NCI-H226 (cell line): ENCODE measurements at places on chromosomes 5 and 9.

GRCh38 chr9:86500667-86501435 is 146.6 kb upstream of the TUT7 start:
- DNase-seq = peak; percentile 76

DNA sequence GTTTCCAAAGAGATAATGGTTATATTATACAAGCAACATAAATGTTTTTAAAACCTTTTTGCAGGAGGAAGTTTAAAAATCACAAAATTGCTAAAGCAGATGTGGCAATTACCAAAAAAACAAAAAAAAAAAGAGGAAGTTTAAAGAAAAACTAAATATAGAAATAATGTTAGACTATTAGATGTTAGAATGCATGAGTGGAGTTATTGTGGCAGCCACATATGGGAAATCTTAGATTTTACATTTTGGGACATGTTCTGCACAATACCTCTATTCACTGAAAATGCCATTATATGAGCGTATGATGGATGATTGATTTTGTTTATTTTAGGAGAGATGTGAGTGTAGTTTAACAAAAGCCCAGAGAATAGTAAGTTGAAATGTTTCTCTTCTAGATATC is 31.2 kb upstream of the DTWD2 start:
- DNase-seq = no peak

DNA sequence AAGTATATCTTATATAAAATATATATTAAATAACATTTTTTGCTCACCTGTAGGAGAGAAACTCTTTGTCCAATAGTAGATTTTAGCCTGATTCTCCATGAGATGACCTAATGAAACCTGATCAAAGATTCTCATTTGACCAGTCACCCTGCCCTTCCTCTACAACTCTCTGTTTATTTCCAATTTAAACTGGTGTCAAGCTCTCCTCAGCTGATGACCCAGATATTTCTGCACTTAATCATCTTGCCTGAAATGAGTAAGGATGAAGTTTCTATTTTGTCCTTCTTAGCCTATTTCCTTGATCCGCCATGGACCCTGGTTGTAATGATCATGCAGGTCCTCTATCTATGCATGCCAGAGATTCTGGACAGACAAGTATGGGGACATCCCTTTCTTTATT is 179.3 kb upstream of the FGF10 start:
- DNase-seq = no peak

- no peak for DNase-seq
These were observed 120.0 kb downstream of the ZNF354C start for GRCh38 chr5:179180061-179180610.

DNA sequence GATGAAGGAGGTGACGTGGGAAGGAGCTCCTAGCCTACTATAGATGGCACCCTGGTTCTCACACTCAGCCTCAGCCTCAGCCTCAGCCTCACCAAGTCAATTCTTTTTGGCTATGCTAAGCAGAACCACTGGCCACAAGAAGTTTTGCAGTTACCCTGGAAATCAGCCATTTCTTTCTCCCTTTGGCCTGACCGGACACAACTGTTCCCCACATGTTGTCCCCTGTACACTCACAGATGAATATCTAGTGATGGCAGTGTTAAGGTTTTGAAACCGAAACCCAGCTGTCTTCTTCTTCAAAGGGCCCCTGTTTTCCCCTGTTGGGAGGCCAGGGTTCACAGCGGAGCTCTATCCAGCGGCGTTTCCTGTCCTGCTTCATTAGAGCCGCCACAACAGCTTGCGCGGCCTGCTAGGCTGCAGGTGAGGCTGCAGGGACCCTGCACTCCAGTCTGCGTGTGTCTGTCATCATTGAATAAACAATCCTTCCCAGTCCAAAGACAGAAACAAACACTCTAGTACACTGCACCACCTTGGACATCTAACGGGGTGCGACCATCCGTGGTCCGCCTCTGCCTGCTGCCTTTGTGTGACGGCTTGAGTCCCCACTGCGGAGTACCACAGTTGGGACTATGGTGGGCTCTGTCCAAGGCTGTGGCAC is 250.5 kb downstream of the DENND1A start:
- no peak for DNase-seq

GRCh38 chr9:69115621-69116020 is 58.5 kb upstream of the TJP2 start:
- DNase-seq = no peak

- DNase-seq = peak; percentile 64
These were observed 21.7 kb downstream of the LPAR1 start for GRCh38 chr9:111016426-111017045.

DNA sequence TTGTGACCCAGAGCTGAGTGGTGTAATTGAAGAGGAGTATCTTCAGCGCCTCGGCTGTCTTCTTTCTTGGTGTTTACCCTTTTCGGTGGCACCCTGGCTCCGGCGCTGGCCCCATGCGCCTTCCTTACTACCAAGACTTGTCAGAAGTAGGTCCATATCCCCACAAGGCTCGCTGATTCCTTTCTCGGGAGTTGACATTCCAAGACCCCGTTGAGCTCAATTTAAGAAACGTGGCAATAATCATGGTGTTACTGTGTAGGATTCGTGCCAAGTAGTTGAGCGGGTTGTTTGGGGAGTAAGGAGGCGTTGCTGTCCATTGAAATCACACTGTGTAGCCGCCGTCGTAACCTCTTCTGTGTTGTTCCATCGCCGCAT is 795 bp downstream of the NDUFAF2 start:
- peak; percentile 6 for DNase-seq

GRCh38 chr5:26582350-26583045 is 455.9 kb downstream of the CDH9 start:
- no peak for DNase-seq

GRCh38 chr5:10264604-10265003 is 14.5 kb downstream of the CCT5 start:
- no peak for DNase-seq

- DNase-seq = no peak
These were observed 3.9 kb upstream of the FUBP3 start for GRCh38 chr9:130575514-130575913.

DNA sequence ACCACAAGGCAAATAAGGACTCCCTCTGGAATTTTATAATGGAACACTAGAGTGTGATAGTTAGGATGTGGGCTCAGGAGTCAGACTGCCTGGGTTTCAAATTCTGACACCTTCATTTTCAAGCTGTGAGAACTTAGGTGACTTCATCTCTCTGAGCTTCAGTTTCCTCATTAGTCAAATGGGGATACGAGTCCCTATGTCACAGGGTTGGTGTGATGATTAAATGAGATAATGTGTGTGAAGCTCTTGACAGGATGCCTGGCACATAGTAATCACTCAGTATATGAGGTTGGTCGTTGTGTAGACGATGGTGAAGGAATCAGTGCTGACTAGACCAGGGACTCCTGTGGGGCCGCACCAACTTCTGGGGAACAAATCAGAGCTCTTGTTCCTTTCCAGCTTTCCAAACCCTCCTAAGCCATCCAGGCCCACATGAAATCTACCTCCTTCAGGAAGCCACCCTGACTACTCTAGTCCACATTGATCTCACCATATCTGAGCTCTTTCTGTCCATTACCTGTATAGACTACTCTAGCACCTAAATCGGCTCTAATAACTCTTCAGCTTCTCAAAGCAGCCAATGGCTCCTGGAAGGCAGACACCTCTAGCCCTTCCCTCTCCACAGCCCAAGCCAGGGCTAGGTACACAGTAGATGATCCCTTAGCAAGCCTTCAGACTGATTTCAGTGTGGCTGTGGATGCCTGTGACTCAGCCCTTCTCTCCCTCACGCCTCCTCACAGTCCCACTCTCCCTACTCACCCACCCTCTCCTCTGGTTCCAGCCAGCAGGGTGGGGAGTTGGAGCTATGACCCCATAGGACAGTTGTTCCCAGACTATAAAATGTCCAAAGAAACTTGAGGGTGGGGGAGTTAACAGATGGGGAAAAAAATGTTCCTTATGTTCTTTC is 2.5 kb upstream of the TCF7 start:
- peak; percentile 49 for DNase-seq

DNA sequence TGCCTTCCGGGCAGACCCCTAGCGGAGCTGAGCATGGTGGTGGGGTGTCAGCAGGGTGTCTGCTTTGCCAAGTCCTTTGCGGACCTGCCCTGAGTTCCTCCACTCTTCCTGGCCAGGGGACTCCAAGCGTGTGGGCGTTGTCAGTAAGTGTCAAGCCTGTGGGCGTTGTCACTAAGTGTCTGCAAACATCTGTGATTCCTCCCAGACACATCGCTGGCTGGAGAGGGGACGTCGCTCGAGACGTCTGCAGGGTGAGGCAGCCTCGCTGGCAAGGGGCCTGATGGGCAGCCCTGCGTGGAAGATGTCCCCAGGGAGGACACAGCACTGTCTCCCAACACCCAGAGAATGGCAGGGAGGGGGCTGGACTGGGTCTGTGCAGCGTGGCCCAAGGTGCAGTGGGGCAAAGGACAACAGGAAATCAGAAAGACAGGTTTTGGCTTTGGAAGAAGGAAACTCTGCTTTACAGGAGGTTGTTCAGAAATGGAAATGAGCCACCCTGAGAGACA is 28.8 kb downstream of the ADAMTSL2 start:
- no peak for DNase-seq

DNA sequence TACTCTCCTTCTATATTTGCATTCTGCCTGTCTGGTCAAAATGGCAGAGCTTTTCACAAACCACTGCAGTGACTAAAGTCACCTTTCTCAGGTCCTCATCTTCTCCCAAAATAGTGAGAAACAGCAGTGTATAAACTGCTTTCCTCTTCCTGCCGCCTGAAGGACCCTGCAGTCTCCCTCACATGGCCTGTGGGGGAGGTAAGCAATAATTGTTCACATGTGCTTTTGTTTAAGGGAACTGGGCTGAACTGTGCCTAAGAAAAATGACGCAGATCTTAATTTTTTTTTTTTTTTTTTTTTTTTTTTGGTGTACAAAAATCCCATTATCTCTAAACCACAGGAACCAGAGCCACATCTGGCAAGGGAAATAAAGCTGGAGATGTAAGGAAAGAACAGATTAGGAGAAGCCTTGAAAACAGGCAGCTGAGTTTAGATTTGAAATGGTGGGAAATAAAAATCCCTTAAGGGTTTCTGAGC is 131.7 kb upstream of the VLDLR start:
- no peak for DNase-seq

- no peak for DNase-seq
These were observed 118.6 kb downstream of the VAV2 start for GRCh38 chr9:133873461-133873891.
